B cell (primary cell): ENCODE measurements at places on chromosomes 11 and 22. TPM values are rescaled to one million over a fixed set of nuclear protein-coding genes. Genes with fewer than 3 reads are reported as not detected.

- no peak overlapping the region for H3K4me3 ChIP-seq
- H3K4me1 ChIP-seq, result no peaks in the 10 kb centered on the region
- no peak for DNase-seq
- H3K27me3 ChIP-seq, result no peaks in the 10 kb centered on the region
Measured at GRCh38 chr11:1029654-1030053, 6.9 kb downstream of the MUC6 start.

DNA sequence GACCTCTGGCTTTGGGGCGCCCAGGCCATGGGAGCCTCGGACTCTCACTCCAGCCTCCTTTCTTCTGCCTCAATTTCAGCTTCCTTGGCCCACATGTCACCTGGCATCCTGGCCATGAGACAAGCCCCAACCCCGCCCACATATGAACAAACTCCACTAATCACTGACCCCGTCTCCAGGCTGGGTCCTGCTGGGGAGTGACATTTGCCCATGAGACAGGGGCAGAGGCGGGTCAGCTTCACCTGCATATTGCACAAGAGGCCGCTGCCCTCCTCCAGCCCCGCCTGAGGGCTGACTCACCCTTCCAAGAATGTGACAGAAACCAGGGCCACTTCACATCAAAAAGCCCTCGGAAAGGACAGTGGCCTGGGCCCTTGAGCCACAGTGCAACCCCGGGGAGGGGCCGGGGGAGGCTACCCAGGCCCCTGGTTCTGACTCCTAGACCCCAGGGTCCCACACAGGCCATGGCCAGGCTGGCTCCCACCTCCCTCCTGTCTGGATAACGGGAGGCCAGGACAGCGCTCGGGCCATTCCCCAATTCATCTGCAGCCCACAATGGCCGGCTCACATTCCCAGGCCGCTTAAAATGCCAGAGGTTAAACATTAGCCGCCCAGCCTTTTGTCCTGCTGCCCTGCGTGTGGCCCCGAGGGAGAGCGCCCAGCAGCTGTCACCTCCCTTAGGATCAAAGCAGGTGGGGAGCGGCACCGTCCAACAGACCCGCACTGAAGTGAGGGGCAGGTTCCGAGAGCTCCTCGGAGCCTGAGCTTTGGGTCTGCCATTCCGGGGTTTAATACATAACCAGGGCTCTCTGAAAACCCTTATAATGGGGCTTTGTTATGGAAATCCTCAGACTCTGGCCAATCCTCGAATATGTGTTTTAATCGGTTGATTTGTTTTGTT, 42.3 kb downstream of the TRMU start:
- DNase-seq, result no peak
- no peak overlapping the region for H3K27ac ChIP-seq
- H3K4me1 ChIP-seq, result peaks cover 9% of the 10 kb centered on the region

DNA sequence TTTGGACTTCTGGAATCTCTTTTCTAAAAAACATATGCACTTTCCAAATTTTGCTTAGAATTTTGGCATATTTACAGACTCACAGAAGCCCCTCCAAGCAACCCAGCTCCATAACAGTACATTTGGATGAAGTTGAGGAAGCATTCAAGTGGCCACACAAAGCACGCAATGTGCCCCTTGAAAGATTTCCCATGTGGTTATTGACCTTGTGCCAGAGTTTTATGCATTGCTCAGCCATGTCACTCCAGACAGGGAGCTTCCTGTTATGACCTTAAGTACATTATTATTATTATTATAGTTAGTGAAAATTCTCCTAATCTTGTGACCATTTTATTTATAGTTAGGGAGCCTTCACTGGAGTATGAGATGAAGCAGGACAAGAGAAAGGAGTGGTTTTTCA, 35.0 kb upstream of the BDNF start:
- peaks cover 4% of the 10 kb centered on the region for H3K27me3 ChIP-seq
- no peaks in the 10 kb centered on the region for H3K36me3 ChIP-seq
- H3K4me3 ChIP-seq, result no peak overlapping the region
- H3K27ac ChIP-seq, result no peak overlapping the region
- no peaks in the 10 kb centered on the region for H3K4me1 ChIP-seq

- no peaks in the 10 kb centered on the region for H3K27me3 ChIP-seq
- no peak overlapping the region for H3K4me3 ChIP-seq
- H3K4me1 ChIP-seq, result peaks cover 38% of the 10 kb centered on the region
Measured at GRCh38 chr11:67613960-67614715, 7.4 kb downstream of the NDUFV1 start.

DNA sequence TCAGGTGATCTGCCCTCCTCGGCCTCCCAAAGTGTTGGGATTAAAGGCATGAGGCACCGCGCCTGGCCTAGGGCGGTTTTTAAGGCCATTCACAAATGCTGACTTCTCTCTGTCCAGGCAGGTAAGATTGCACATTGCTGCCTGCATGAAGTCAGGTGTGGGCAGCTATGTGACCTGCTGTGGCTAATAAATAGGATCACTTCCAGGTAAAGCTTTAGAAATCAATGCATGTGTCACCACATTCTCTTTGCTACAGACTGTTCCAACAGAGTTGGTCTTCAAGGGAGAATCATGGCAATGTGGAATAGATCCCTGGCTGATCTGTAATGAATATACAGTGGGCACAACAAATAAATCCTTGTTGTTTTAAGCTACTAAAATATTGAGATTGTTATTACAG, 260.3 kb upstream of the PITPNB start:
- H3K36me3 ChIP-seq, result no peaks in the 10 kb centered on the region
- DNase-seq, result no peak
- H3K4me1 ChIP-seq, result no peaks in the 10 kb centered on the region
- no peaks in the 10 kb centered on the region for H3K27me3 ChIP-seq
- no peak overlapping the region for H3K4me3 ChIP-seq

GRCh38 chr11:123362941-123363340, 67.1 kb upstream of the GRAMD1B start:
- no peak for DNase-seq
- H3K36me3 ChIP-seq, result no peaks in the 10 kb centered on the region
- H3K4me1 ChIP-seq, result peaks cover 12% of the 10 kb centered on the region
- H3K27me3 ChIP-seq, result peaks cover 7% of the 10 kb centered on the region
- H3K4me3 ChIP-seq, result no peak overlapping the region
- H3K27ac ChIP-seq, result no peak overlapping the region

- no peak overlapping the region for H3K27ac ChIP-seq
- no peaks in the 10 kb centered on the region for H3K36me3 ChIP-seq
- H3K27me3 ChIP-seq, result peaks cover 49% of the 10 kb centered on the region
Measured at GRCh38 chr11:2149864-2150847, 10.9 kb downstream of the INS start.

DNA sequence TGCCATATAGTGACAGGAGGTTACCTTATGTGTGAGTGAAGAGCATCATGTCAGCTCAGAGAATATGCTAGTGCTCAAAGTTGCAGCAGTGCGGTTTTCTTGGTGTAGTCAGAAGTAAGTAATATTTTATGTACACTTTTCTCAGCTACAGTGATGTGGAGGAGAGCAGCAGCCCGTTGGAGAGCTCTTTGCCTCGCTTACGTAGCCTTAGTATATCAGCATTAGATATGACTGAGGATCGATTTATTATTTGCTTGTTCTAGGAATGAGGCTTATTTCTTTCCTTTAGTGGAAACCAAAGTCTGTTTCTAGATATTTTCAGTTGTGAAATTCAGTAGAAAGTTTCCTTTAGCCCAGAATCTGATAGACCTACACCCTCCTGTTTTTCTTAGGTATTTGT, 63.6 kb downstream of the PPP2R1B start:
- H3K27ac ChIP-seq, result no peak overlapping the region
- H3K4me3 ChIP-seq, result no peak overlapping the region
- H3K27me3 ChIP-seq, result no peaks in the 10 kb centered on the region
- H3K4me1 ChIP-seq, result no peaks in the 10 kb centered on the region

- DNase-seq, result no peak
- H3K27ac ChIP-seq, result no peak overlapping the region
- H3K4me3 ChIP-seq, result no peak overlapping the region
- H3K27me3 ChIP-seq, result no peaks in the 10 kb centered on the region
Measured at GRCh38 chr11:1523077-1523476, 36.5 kb upstream of the MOB2 start.

GRCh38 chr22:42353883-42354727, 78.1 kb downstream of the NFAM1 start:
- no peaks in the 10 kb centered on the region for H3K36me3 ChIP-seq
- peaks cover 4% of the 10 kb centered on the region for H3K27me3 ChIP-seq
- peaks cover 12% of the 10 kb centered on the region for H3K4me1 ChIP-seq

The DBX1 gene
- total RNA-seq, result not detected in 2 replicates

The KCNE3 gene
- not detected in 2 replicates for total RNA-seq

The TMPRSS4 gene
- not detected in 2 replicates for total RNA-seq

The KIRREL3 gene
- total RNA-seq, result not detected in 2 replicates

The SIRT3 gene
- total RNA-seq, result 27.9 and 33.6 TPM in 2 replicates

The MS4A7 gene
- total RNA-seq, result 27.2 and 29.1 TPM in 2 replicates

The OR52N4 gene
- total RNA-seq, result 2.1 TPM in 2 replicates

The SCARF2 gene
- total RNA-seq, result 0.68 and 0.86 TPM in 2 replicates

The C11orf97 gene
- not detected in 2 replicates for total RNA-seq

The ABCG4 gene
- not detected in 2 replicates for total RNA-seq
